ENCODE measurements at places on chromosomes 16 and 17. TPM values are rescaled to one million over a fixed set of nuclear protein-coding genes. Genes with fewer than 3 reads are reported as not detected.

GRCh38 chr17:21814776-21815175 lies 122.5 kb downstream of the KCNJ18 start:
- no peaks in the 10 kb centered on the region for H3K4me1 ChIP-seq
- no peaks in the 10 kb centered on the region for H3K36me3 ChIP-seq
- no peak overlapping the region for H3K27ac ChIP-seq
- H3K4me3 ChIP-seq = no peak overlapping the region
- no peak for DNase-seq
- no peaks in the 10 kb centered on the region for H3K27me3 ChIP-seq

Gene PARN
- total RNA-seq = 26.1 TPM

DNA sequence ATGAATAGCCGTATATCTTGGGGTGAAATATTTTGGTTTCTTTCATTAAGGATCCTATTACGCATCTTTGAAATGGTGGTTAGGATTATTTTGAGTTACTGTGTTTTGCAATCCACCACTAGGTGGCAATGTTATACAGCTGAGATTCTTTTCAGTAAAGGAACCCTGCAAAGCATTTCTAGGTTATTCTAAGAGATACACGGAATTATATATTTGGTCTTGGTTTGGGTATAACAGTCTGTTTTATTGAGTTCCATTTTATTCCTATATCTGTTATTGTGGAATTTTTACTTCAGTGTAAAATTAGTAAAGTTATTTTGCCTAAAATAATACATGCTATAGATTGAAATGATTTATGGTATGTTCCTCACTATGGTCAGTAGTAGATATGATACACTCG lies 62.9 kb upstream of the CPHXL start:
- no peaks in the 10 kb centered on the region for H3K4me1 ChIP-seq
- no peak overlapping the region for H3K27ac ChIP-seq
- H3K36me3 ChIP-seq = no peaks in the 10 kb centered on the region
- peak; percentile 25 for DNase-seq
- H3K27me3 ChIP-seq = no peaks in the 10 kb centered on the region
- H3K4me3 ChIP-seq = no peak overlapping the region

Gene CBFA2T3
- 2.2 TPM for total RNA-seq

Gene CIITA
- total RNA-seq = not detected

- peaks cover 54% of the 10 kb centered on the region for H3K4me1 ChIP-seq
- H3K36me3 ChIP-seq = no peaks in the 10 kb centered on the region
- no peaks in the 10 kb centered on the region for H3K27me3 ChIP-seq
- H3K27ac ChIP-seq = peak overlapping the region; percentile 59
- no peak overlapping the region for H3K4me3 ChIP-seq
These were observed 86.7 kb downstream of the TIMM22 start for GRCh38 chr17:1083451-1084187.

Measured in astrocyte (in vitro differentiated cells and primary cell).